Lower lobe of right lung (tissue), 2 donors: ENCODE measurements at places on chromosomes 13 and 19. TPM values are rescaled to one million over a fixed set of nuclear protein-coding genes. Genes with fewer than 3 reads are reported as not detected.

The CYP4F8 gene
- total RNA-seq = not detected

The ZC3H4 gene
- 49.3 TPM for total RNA-seq

The TFDP1 gene
- total RNA-seq = 47.0 TPM

DNA sequence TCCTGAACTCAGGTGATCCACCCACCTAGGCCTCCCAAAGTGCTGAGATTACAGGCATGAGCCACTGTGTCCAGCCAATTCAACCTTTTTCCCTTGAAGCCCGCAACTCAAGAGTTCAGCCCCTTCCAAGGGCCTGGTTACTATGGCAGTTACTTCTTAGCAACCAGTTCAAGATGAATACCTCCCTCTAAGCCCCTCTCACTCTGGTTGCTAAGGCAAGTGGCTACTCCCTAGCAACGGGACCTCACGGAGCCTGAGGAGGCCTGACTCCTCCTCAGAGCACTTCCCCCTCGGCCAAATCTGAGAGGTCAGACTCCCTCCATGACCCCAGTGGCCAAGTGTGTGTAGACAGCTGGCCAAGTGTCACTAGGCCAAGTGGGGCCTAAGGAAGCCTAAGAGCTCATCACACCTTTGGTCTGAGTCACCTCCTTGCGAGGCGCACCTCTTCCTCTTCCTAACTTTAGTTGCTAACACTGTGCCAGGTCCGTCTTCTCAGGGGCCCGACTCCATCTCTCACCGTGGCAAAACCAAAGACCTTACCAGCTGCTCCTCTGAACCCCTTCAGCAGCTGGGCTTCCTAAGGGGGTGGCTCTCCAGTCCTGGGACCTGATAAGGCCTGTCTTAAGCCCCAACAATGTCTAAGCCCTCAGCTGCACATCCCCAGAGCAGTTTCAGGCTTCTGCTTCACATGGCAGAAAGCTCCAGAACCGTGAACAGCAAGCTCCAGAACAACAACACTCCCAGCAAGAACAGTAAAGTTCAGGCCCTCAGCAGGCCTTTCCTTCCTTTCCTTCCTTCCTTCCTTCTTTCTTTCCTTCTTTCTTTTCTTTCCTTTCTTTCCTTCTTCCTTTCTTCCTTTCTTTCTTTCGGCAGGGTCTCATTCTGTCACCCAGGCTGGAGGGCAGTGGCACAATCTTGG is 9.6 kb downstream of the CD37 start:
- no peak for DNase-seq

DNA sequence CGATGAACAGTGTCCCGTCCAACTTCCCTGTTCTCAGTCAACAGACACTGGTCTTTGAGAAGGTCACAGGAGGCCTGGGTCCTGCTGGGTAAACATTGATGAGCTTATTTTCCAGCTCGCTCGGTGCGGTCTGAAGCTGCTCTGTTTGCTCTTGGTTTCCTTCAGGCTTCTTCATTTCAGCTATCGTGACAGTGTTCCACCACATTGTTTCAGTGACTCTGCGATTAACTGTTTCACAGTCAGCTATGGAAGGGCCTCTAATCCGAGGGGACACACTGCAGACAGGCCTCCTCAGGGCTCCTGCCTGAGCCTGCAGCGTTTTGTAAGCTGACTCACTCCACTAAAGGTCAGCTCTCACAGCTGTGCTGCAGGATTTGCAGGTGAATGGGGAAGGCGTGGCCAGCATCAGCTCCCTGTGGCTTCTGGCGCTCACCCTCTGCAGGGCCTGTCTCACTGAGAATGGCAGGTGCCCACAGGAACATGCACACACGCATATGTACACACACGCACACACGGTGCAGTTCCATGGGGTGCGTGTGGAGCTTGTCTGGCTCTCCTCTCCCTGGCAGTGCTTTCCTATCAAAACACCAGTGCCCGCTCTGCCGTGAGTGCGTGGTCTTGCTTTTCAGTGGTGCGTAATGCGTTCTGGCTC is 62.9 kb upstream of the MCF2L start:
- peak; percentile 37 for DNase-seq

DNA sequence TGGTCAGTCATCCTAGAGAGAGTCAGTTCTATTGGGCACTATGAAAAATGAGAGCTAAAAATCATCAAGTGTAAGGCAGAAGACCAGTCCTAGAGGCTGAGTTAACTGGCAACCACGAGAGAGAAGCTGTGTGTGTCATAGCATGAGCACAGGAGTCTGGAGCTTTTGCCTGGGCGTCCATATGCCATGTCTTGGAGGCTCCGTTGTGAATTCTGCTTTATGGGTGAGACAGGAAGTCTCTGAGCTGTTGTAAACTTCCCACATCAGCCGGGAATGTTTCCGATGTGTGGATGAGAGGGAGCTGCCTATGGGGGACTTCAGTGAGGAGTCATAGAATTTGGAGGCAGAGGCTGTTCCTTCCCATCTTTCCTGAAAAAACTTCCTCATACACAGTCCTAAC is 120.0 kb downstream of the ITGBL1 start:
- DNase-seq = no peak

GRCh38 chr19:800360-801029 is 3.2 kb downstream of the PTBP1 start:
- no peak for DNase-seq

GRCh38 chr13:102312841-102313240 is 89.0 kb downstream of the FGF14 start:
- DNase-seq = no peak

- DNase-seq = no peak
These were observed 71.9 kb downstream of the OLFM4 start for GRCh38 chr13:53100394-53101063.
